Urinary bladder (tissue), 4 donors: ENCODE measurements at places on chromosomes 7 and 10. TPM values are rescaled to one million over a fixed set of nuclear protein-coding genes. Genes with fewer than 3 reads are reported as not detected.

The SEC31B gene
- 7.0 TPM for total RNA-seq

The HECTD2 gene
- total RNA-seq: 100 TPM

The SRGN gene
- 67.7 TPM for total RNA-seq

The H2BK1 gene
- total RNA-seq: not detected

The CLDN3 gene
- 0.21 TPM for total RNA-seq

The LIPK gene
- not detected for total RNA-seq

The CYP2E1 gene
- total RNA-seq: 1.1 TPM

The SFXN2 gene
- total RNA-seq: 11.7 TPM

The BBS9 gene
- 72.8 TPM for total RNA-seq

The IDI2 gene
- total RNA-seq: not detected

The PLXDC2 gene
- total RNA-seq: 72.7 TPM

The GRID2IP gene
- total RNA-seq: 0.32 TPM

The KEL gene
- 0.16 TPM for total RNA-seq

The XRCC2 gene
- 6.0 TPM for total RNA-seq

The FIGNL1 gene
- total RNA-seq: 31.6 TPM

The SDK1 gene
- total RNA-seq: 15.1 TPM

The ZCWPW1 gene
- total RNA-seq: 4.2 TPM

The CLRN3 gene
- 0.42 TPM for total RNA-seq

The C10orf53 gene
- not detected for total RNA-seq

The PRTFDC1 gene
- total RNA-seq: 29.2 TPM

The DCLRE1C gene
- total RNA-seq: 19.5 TPM

The CHRM2 gene
- 19.8 TPM for total RNA-seq

The GIMAP6 gene
- total RNA-seq: 29.5 TPM

The TMEM196 gene
- total RNA-seq: 1.0 TPM

The ZNF485 gene
- total RNA-seq: 5.2 TPM

The CYP3A7 gene
- 0.21 TPM for total RNA-seq

The GET4 gene
- total RNA-seq: 11.6 TPM

The CC2D2B gene
- total RNA-seq: 13.1 TPM

The FHIP2A gene
- total RNA-seq: 58.0 TPM

The C10orf105 gene
- total RNA-seq: 0.26 TPM

The PHYHIPL gene
- total RNA-seq: 0.85 TPM

The TFR2 gene
- total RNA-seq: 0.69 TPM

The FOXP2 gene
- 85.2 TPM for total RNA-seq

The GALNT17 gene
- total RNA-seq: 27.0 TPM

The SEMA3C gene
- total RNA-seq: 570 TPM

The SPDYE2 gene
- 0.16 TPM for total RNA-seq

The SLC16A12 gene
- total RNA-seq: 4.2 TPM

The TLX1 gene
- total RNA-seq: not detected

The SRI gene
- 92.9 TPM for total RNA-seq

The RAMP3 gene
- total RNA-seq: 5.7 TPM

The CYP3A4 gene
- not detected for total RNA-seq

The ANKRD2 gene
- total RNA-seq: 0.69 TPM

The TMEM60 gene
- 23.2 TPM for total RNA-seq

The CAMK2B gene
- total RNA-seq: 1.5 TPM

The AGMO gene
- 1.1 TPM for total RNA-seq

The ICA1 gene
- total RNA-seq: 32.8 TPM

The SPDYE18 gene
- total RNA-seq: 0.63 TPM

The NUTM2E gene
- total RNA-seq: not detected

The OPTN gene
- 38.5 TPM for total RNA-seq

The NPC1L1 gene
- not detected for total RNA-seq

The PON3 gene
- 3.7 TPM for total RNA-seq

The GHITM gene
- total RNA-seq: 108 TPM

The PTN gene
- total RNA-seq: 91.1 TPM

The ITGA8 gene
- total RNA-seq: 62.2 TPM

The PDGFA gene
- 28.9 TPM for total RNA-seq

The NOD1 gene
- 14.9 TPM for total RNA-seq

The CCL24 gene
- total RNA-seq: not detected
